ENCODE measurements at places on chromosomes 16 and 17.

GRCh38 chr16:70577256-70577698, 53.7 kb downstream of the SF3B3 start:
- DNase-seq, result no peak

DNA sequence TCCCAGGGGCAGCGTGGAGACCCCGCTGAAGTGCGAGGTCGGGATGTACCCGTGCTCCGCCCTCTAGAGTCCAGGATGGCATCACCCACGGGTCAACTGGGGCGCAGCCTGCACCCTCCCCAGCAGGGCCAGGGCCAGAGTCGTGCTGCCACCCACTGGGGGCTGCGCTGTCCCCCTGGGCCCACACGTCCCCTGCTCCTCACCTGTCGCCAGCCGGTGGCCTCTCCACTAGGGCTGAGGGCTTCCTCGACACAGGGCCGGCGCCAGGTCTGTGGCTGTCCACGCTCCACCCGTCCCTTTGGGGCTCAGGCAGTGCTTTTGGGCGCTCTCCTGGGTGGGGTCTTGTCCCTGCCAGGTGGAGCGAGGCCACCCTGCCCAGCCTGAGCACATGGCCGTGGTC, 11.6 kb upstream of the PRR35 start:
- no peak for DNase-seq

GRCh38 chr16:53052519-53053501, at the start of gene CHD9NB:
CHD9NB (minus strand) TSS chr16:53052897; CDS start chr16:53044158, 8,739 bp downstream.
- DNase-seq, result no peak

- DNase-seq, result no peak
These were observed 5.1 kb upstream of the SOX8 start for GRCh38 chr16:976389-976931.

- no peak for DNase-seq
These were observed 17.2 kb downstream of the SPAG9 start for GRCh38 chr17:51103451-51103850.

GRCh38 chr17:68288375-68288774, 2.6 kb downstream of the SLC16A6 start:
- DNase-seq, result no peak

Measured in NCI-H774 (cell line).